ENCODE measurements at places on chromosomes 4 and X. TPM values are rescaled to one million over a fixed set of nuclear protein-coding genes. Genes with fewer than 3 reads are reported as not detected.

Gene PPP4R3C
- total RNA-seq, result not detected

DNA sequence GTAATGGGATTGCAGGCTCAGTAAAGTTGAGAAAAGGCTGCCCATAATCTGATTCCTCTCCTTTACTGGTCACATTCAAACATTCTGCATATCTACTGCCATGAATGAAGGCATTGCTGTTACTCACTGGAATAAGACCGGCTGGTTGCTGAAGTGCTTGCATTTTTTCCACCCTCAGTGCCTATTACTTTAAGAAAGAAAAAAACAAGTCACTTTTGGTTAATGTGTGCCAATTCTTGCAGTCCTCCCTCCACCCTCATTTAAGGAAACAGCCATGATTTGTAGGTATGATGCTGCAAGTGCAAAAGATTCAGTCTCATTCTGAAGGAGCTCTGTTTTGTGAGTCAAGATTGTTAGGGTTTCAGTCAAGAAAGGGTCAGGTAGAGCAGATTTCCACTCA, 94.9 kb downstream of the EMCN start:
- DNase-seq, result no peak

- DNase-seq, result no peak
Measured at GRCh38 chr4:66609014-66609413, 936.3 kb downstream of the CENPC start.

Gene FAM133A
- total RNA-seq, result 0.65 TPM

DNA sequence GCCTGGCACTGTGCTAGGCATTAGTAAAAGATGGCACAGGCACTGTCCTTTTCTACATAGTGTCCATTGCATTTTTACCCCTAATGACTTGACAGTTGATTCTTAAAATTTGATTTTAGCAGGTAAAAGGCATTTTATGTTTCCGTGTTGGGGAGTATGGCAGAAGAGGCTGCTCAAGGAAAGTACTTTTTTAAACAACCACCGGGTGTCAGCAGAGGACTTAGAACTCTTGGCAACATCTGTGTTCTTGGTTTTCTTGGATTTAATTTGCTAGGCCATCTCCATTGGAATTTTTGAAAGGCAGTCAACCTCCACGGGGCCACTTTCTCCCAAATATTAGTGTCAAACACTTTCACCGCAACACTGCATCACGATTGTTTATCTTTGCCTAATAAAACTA, 102.9 kb downstream of the TSPAN7 start:
- no peak for DNase-seq

All from aorta (tissue), 5 donors.